ENCODE measurements at places on chromosomes 13 and 19. TPM values are rescaled to one million over a fixed set of nuclear protein-coding genes. Genes with fewer than 3 reads are reported as not detected.

The KCNN1 gene
- total RNA-seq = not detected

The LILRB1 gene
- not detected for total RNA-seq

The EDDM13 gene
- total RNA-seq = not detected

The TMIGD2 gene
- total RNA-seq = not detected

The ZNF613 gene
- total RNA-seq = 8.0 TPM

The ZSCAN5A gene
- 8.5 TPM for total RNA-seq

The GPR183 gene
- total RNA-seq = 0.05 TPM

The BLVRB gene
- total RNA-seq = 56.1 TPM

The LAIR1 gene
- total RNA-seq = not detected

The RFXAP gene
- 3.3 TPM for total RNA-seq

The SHC2 gene
- total RNA-seq = 0.78 TPM

The TINCR gene
- total RNA-seq = not detected

The TMPRSS9 gene
- total RNA-seq = not detected

The PNMA8B gene
- 1.2 TPM for total RNA-seq

The CEACAM7 gene
- not detected for total RNA-seq

The KLK2 gene
- total RNA-seq = not detected

The CLEC17A gene
- total RNA-seq = not detected

The PPFIA3 gene
- 8.0 TPM for total RNA-seq

The RNF113B gene
- not detected for total RNA-seq

The DZIP1 gene
- total RNA-seq = 62.4 TPM

The ZFP28 gene
- total RNA-seq = 9.5 TPM

The TNFSF11 gene
- total RNA-seq = not detected

The RFC3 gene
- 2.1 TPM for total RNA-seq

The GDF15 gene
- total RNA-seq = 150 TPM

The ZNF441 gene
- 14.0 TPM for total RNA-seq

The B3GLCT gene
- 10.1 TPM for total RNA-seq

The OR2Z1 gene
- not detected for total RNA-seq

The SYNE4 gene
- total RNA-seq = not detected

The PLVAP gene
- total RNA-seq = not detected

The C5AR2 gene
- not detected for total RNA-seq

The ZNF701 gene
- total RNA-seq = 18.3 TPM

The NTN5 gene
- total RNA-seq = 0.14 TPM

The COL4A1 gene
- 1,935 TPM for total RNA-seq

The C19orf67 gene
- total RNA-seq = not detected

The MIA gene
- not detected for total RNA-seq

The SF3A2 gene
- 39.8 TPM for total RNA-seq

The SLC7A10 gene
- not detected for total RNA-seq

The RFPL4A gene
- not detected for total RNA-seq

The UHRF1 gene
- total RNA-seq = 46.6 TPM

The MBD3L3 gene
- total RNA-seq = not detected

The SHKBP1 gene
- 24.9 TPM for total RNA-seq

The BCL2L12 gene
- total RNA-seq = 2.4 TPM

The LGALS4 gene
- total RNA-seq = not detected

All from smooth muscle cell of the umbilical artery (primary cell).